ENCODE measurements at places on chromosomes 5 and 9.

GRCh38 chr9:136631038-136632000 is 31.4 kb upstream of the EGFL7 start:
- peak; percentile 76 for DNase-seq

GRCh38 chr5:1445313-1445688 is at the start of gene SLC6A3:
Gene SLC6A3 (minus strand): TSS chr5:1445440. CDS start chr5:1443197, 2,243 bp downstream.
- DNase-seq = no peak

DNA sequence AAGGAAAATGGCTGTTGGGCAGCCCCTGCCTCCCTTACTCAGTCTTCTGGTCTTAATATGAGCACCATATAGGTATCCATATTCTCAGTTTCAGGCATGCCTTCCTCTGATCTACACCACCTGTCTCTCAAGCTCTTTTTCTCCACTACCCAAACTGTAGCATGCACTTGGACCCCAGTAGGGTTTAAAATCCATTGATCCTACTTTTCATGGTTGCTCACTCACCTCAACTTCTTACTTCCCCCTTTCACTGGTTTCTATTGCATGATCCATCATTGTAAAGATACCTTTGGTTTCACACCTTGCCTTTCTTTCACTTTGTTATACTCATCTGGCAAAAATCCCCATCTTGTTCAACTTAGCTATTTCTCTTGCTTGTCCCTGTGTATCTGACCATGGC is 159.4 kb downstream of the KDM4C start:
- DNase-seq = no peak

DNA sequence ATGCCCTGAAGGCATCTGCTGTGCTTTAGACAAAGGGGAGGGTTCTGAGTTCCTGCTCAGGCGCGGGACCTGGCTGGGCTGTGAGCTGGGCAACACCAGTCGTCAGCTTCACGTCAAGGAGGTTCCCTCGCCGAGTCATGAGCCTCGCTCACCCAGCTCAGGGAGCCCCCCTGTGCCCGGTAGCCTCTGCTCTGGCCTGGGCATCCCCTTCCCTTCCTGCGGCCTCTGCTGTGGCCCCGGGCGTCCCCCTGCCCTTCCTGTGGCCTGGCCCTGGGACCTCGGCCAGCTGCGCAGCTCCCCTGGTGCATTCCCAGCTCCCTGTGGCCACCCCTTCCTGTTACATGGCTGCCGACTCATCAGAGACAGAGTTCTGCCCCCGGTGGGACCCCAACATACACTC is 29.8 kb downstream of the TERT start:
- no peak for DNase-seq

DNA sequence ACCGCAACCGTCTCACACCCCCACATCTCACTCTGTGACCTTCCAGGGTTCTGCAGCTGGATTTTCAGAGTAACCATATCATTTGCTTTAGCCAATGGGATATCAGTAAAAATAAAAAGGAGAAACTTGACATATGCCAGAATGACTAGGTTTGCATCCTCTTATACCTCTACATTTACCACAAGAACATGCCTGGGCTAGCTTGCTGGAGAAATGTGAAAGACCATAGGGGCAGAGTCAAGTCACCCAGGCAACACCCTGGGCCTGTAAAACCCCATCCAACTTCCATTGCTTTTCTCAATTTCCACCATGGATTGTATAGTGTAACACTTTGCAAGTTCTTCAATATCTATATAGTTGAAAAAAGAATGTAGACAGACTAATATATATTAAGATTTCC is 731.1 kb downstream of the PTPRD start:
- no peak for DNase-seq

- no peak for DNase-seq
Measured at GRCh38 chr9:36788534-36788933, 215.8 kb downstream of the MELK start.

GRCh38 chr9:115204904-115205453 is 87.0 kb upstream of the TNC start:
- no peak for DNase-seq

DNA sequence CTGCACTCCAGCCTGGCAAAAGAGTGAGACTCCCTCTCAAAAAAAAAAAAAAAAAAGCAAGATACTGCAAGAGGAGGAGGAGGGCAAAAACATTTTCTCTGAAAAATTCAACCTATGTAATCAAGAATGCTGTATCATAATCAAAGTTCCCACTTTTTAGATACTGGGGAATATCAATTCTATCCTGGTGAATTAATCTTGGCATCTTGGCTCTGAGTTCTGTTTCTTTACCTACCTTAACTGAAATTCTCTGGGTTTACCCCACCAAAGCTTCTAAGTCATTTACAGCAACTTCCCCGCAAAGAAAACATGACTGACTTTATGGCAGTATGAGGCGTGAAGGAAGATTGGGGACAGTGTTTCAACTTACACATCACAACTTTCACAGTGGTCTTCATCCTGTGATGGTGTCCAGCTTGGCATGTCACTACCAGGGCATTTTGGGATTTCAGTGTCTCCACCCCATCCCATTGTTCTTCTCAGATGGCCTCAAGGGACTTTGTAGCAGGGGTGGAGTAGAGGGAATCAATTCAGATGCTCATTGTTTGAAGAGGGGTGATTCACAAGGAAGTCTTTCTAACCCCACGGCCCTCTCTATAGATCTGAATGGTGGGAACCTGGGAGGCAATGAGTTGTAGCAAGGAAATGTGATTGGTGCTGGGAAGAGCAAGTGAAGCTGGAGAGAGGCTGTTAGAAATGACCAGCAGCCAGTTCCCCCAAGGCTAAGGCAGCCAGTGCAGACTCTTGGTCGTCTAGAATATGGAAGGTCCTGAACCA is 130.5 kb downstream of the SCAMP1 start:
- DNase-seq = no peak

DNA sequence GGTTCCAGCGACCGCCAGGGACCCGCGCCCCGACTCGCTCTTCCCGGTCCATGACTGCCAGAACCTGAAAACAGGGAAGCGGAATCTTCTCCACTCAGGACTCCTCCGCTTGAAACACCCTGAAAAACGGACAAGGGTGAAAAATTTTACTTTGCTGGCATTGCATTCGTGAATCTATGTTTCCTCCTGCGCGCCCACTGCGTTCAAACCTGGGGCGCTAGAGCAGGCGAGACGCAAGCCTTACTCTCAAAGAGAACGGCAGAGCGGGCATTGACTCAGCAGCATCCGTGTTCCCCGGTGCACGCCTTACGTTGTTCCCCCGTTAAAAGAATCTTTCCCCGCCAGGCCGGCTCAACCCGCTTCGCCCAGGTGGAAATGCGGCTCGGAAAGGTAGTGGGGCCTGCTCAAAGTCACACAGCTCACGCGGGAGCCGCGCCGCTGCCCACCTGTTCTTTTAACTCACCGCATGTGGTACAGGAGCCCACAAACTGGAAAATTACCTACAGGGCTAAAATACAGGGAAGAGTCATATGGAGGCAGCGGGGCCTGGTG is 999 bp upstream of the DRD1 start:
- no peak for DNase-seq

DNA sequence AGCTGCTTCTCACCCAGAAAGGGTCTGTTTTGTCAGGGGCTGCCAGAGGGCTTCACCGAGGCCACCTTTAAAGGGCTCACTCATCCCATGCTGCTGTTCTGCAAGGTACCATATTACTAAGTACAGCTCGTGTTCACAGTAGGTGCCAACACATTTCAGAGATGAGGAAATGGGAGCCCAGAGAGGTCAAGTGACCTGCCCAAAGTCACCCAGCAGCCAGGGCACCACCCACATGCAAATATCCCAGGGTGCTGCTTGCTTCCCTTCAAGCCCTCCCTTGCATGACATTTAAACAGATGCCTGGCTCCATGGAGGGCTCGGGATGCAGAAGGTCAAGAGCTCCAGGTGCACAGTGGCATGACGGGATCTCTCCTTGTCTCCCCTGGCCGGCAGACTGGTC is 123.5 kb upstream of the SARDH start:
- no peak for DNase-seq

DNA sequence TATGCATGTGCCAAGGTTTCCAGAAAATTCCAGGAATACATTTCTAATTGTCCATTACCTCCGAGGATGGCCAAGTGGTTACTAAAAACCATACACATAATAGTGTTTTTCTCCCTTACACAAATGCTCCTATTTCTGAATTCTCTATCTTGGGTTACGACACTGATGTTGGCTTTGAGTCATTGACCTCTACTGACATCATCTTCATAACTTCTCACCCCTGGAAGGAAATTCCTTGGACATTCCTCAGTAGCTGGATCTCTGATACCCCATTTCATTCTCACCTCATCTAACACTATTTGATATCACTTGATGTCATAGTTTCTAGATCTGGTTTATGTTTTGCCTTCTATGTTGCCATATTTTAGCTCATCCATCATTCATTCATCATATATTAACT is 287.2 kb downstream of the CTNND2 start:
- no peak for DNase-seq

GRCh38 chr9:113995963-113996362 is 82.1 kb downstream of the AMBP start:
- no peak for DNase-seq

DNA sequence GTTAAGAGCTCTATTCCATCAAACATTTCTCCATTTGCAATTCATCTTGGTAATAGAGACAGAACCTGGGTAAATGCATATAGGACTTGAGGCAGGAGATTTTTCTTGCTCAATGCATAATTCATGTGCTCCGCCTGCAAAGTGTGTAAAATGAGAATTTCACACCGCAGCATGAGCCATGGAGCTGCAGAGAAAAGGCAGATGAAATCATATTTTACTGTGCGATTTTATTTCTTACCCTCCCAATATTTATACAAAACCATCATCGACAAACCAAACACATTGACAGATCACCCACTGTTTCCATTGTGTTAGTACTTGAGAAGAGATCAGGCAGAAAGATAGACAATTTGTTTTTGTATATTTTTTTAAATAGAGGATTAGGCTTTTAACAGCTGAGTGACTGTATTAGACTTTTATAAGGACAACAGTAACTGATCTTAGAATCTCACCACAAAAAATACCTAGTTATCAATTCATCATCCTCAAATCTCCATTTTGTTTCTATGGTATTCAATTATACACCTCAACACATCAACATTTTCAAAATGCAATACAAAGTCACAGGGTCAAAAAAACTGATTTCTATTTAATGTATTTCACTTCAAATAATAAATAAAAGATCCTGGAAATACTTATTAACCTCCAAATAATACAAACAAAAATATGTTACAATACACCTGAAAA is 191.1 kb downstream of the AP3B1 start:
- no peak for DNase-seq

DNA sequence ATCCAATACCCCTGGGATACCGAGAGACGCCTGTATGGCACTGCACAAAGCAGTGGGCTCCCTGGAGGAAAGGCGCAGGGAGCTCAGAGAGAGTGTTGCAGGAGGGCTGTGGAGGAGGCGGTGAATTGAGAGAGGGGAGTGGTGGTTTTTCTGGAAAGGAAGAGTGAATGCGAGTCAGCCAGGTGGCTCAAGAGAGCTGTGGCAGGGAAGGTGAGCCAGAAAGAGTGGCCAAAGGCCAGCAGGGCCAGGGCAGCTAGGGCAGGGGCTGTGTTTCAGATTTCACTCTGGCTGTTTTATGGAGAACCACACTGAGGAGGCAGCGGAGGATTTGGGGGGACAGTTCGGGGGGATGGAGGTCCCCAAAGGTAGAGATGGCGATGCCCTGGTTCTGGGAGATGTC is 13.0 kb upstream of the DAB2IP start:
- DNase-seq = no peak

GRCh38 chr5:134642931-134643530 is 5.6 kb upstream of the SEC24A start:
- no peak for DNase-seq

- no peak for DNase-seq
Measured at GRCh38 chr5:39301406-39301805, 62.9 kb downstream of the C9 start.

DNA sequence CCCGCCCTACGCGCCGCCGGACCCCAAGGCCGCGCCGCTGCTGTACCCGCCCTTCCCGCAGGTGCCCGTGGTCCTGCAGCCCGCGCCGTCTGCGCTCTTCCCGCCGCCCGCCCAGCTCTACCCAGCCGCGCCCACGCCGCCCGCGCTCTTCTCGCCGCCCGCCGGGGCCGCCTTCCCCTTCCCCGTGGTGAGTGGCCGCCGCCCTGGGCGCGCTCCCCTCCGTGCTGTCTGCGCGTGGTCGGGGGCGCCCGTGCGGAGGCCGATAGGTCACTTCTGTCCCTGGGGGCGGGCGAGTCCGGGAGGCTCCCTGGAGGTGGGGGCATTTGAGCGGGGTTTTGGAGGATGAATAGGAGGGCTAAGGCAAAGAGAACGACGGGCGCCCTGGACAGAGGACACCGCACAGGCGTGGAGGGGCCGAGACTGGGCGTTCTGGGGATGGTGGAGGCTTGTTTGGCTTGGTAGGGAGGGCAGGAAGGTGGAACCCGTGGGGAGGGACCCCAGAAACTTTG is 9.6 kb downstream of the PRRT1B start:
- DNase-seq = no peak

DNA sequence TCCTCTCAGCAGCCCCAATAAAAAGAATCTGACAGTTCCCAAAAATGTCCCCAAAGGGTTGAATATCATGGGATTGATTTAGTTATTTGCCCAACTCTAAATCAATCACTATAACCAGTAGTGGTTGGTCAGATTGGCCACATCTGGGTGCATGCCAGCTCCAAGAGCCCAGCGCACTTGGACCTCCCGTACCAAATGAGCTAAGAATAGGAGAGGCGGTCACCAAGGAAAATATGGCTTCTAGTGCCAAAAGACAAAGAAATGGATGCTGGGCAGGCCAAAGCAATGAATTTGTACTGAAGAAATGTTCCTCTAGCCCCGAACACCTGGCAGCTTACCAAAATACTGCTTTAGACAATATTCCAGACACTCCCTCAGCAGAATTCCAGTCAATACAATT is 80.3 kb downstream of the RCL1 start:
- DNase-seq = no peak

GRCh38 chr5:104352954-104353353 is 790.4 kb upstream of the NUDT12 start:
- DNase-seq = no peak

DNA sequence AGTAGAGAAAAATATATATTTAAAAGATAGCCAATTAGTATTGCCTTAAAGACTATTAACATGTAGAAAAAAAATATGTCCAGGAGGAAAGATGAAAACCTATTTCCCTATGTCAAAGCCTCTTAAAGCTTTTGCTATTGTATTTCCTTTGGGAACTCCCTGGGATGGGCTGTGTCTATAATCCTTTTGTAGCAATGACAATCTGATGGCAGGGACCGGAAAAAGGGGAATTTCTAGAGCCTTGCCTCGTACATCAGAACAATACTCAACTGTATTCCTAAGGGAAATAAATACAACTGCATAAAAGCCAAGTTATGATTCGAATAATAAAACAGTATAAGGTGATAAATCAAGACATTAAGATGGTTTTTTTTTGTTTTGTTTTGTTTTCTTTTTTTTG is 257.3 kb downstream of the MLLT3 start:
- DNase-seq = no peak

DNA sequence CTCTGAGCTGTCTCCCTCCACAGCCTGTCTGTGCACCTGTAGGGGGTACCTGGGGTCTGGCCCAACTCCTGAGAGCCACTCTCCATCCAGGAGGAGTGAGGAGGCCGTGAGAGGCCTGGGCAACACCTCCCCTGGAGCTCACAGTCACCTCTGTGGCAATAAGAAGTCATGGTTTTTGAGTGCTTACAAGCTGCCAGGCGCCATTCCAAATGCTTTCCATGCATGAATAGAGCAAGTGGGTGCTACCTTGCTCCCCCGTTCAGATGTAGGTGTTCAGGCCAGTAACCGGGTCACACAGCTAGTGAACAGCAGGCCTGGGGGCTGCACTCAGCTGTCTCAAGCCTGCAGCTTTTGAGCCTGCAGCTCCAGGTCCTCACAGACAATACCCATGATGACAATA is 30.6 kb downstream of the CORO2A start:
- DNase-seq = no peak

- no peak for DNase-seq
Measured at GRCh38 chr9:98064623-98065392, 8.3 kb downstream of the NANS start.

- DNase-seq = no peak
Measured at GRCh38 chr5:157459715-157460599, at the start of gene NIPAL4. Gene NIPAL4 (plus strand): TSS chr5:157460213. CDS start chr5:157460321, 108 bp downstream.

All from activated CD4-positive, alpha-beta T cell treated with anti-CD3 and anti-CD28 coated beads, Interleukin-2, amount 10 ng/mL, durations not matched to agents 7 days and 5 days (primary cell).